T47D (cell line): ENCODE measurements at places on chromosomes 1 and 21.

- DNase-seq, result peak; percentile 86
Observed at GRCh38 chr1:61090546-61091202, 8.3 kb downstream of the NFIA start.

- peak; percentile 18 for DNase-seq
Observed at GRCh38 chr1:60969971-60970509, 112.3 kb upstream of the NFIA start.

DNA sequence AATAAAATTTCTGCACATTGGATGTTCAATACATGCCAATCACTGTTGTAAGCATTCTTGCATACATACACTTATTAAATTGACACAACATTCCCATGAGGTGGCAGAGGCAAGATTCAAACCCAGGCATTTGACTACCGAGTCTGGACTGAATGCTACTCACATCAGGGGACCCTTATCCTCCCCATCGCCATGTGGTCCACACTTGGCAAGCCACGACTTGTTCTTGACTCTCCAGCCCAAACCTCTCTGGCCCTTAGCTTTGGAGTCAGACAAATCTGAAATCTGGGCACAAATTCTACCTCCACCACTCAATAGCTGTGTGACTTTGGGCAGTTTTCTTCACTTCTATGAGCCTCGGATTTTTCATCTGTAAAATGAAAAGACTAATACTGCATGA lies 57.1 kb downstream of the NMNAT2 start:
- no peak for DNase-seq

DNA sequence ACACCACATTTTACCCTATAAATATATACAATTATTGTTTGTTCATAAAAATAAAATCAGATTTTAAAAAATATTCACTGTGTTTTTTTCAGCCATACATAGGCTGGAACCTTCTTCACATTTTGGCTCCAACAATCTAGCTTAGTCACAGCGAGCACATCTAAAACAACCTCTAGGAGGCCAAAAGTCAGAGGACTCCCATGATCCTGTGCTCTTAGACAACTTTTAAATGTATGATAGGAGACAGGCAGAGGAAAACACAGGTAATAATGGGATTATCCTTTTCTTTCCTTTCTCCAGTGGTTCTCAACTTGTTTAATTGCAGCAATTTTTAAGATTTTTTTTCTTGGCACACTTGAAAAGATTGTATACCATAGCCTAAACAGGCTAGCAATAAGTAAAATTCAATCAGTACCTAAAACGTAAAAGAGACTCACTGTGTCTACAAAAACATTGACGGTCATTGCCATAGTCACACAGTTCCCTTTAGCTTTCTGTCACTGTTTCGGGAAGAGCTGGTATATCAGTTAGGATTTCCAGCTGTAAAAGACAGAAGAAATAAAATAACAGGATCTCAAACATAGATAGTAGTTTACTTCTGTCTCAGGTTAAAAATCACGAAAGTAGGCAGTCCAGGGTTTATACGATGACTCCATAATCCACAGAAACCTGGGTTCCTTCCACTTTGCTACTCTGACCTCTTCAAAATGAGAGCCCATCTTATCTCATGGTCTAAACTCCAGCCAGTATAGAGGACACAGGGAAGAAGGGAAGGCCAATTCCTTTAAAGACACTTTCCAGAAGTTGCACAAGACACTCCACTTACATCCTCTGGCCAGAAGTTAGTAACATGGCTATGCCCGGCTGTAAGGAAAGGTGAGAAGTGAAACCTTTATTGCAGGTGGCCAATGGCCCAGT lies 39.2 kb upstream of the CR1L start:
- DNase-seq, result no peak

GRCh38 chr1:26483980-26484379 lies 11.7 kb downstream of the HMGN2 start:
- no peak for DNase-seq

GRCh38 chr1:8409106-8409505 lies 91.2 kb downstream of the SLC45A1 start:
- peak; percentile 56 for DNase-seq

DNA sequence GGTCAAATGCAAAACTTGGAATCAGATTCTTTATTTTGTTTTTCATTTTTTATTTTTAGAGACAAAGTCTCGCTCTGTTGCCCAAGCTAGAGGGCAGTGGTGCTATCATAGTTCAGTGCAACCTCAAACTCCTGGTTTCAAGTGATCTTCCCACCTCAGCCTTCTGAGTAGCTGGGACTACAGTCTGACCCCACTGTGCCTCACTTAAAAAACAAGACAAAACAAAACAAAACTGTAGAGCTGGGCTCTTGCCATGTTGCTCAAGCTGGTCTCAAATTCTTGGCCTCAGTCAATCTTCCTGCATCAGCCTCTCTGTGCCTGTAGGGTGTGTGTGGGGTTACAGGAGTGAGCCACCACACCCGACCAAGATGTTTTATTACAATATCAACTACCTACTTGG lies 396.0 kb upstream of the USP24 start:
- no peak for DNase-seq

DNA sequence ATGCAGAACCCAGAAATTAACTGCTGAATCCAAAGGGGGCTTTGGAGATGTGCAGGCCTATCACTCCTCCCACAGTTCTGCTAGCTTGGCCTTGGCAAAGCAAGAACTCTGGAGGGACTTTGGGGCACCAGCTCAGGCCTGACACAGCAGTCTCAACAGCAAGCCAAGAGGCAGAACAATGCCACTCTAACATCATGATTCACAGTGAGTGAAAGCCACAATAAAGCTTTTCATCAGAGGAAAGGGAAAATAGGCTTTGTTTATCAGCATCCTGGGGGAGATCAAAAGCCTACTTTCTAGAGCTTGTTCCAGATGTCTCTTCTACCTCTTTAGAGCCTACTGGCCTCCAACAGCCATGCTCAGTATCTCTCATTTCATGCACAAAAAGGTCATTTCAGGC lies 283.4 kb downstream of the KCNH1 start:
- DNase-seq, result no peak

DNA sequence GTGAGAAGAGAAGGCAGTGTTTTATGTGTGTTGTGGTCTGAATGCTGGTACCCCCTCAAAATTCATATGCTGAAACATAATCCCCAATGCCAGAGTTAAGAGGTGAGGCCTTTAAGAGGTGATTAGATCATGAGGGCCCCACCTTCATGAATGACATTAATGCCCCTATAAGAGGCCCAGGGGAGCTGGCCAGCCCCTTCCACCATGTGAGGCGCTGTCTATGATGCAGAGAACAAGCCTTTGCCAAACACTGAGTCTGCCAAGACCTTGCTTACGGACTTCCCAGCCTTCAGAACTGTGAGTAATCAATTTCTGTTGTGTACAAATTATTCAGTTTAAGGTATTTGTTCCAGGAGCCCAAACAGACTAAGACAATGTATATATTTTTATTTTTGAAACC lies 20.2 kb downstream of the CAPZB start:
- no peak for DNase-seq

GRCh38 chr1:45892068-45892785 lies 88.8 kb downstream of the MAST2 start:
- peak; percentile 62 for DNase-seq

DNA sequence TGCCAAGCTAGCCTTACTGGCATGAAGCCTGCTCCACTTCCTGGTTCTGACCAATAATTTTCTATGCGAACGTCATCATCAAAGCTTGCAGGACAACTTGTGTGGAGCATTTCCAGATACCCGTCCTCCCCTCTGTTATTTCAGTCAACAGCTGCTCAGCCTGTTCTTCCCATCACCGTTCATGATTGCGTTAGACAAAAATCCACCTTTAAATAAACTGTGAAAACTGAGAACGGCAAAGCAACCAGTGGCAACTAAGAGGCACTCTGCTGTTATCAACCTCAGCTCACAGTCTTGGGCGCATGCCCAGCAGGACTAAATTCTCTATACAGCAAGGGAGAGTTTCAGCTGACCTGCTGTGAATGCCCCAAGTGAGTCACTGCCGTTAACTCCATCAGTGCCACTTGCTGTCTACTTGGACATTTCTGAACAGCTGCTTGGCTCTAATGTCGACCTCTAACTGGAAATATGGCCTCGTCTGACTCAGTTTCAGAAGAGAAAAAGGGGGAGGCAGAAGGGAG lies 207.4 kb upstream of the RUNX1 start:
- DNase-seq, result peak; percentile 18

- no peak for DNase-seq
Observed at GRCh38 chr1:10760566-10761502, 35.6 kb downstream of the CASZ1 start.

DNA sequence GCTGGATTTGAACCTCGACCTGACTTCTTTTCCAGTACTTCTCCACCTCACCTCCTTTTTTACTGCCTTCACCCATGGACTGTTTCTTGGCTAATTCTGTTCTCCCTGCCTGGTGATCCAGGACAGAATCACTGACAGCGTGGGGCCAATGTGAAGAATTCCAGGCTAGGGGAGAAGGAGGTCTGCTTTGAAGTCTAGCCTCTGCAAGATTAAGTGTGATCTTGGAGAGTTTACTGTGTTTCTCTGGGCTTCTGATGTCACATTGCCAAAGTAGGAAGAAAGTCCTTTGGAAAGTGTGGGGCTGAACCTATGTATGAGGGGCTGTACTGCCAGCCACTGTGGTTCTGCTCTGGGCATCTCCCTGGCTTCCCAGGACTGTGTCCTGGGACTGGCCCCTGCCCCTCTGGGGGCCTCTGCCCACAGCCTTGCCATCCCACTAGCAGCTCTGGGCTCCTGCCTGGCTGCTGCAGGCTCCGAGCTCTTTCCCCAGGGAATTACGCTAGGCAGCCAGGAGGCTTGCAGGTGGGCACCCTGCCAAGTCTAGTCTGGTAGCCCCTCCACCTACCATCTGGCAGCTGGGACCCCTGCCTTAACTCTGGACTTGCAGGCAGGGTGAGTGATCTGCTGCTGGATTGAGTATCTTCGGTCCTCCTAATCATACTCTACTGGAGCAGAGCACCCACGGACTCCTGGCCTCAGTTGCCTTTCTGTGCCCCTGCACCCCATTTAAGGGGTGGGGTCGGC lies 52.2 kb downstream of the YARS1 start:
- no peak for DNase-seq

DNA sequence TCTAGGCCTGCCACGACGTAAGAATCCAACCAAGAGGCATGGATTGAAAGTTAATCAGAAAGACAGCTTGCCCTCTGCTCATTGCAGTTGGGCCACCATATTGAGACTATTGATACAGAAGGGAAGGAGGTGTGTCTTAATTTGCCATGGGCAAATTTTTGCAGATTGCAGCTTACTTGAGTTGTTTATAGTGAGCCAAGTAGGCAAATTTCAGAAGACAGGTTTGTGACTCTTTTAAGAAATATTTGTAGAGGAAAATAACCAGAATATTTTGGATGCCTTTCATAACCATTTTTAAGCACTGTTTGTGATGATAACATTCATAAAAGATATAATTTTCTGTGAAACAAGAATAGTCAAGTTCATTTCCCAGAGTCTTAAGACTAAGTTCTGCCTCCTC lies 74.1 kb downstream of the PRDM2 start:
- no peak for DNase-seq

DNA sequence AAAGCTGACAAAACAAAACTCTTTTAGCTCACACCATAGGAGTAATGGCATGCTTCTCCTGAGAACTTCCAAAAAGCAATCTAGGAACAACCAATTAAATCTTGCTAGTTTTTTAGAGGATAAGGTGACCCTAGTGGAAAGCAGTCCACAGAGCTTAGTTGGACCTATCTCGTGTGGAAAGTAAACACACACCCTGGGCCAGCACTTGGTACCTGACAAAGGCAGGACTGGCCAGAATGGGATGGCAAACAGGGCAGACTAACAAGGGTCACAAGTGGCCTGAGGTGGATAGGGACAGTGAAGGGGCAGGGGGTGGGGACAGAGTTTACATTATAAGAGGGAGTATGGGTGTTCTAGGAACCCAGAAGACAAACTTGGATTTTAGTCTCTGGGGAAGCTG lies 22.0 kb downstream of the FMO4 start:
- DNase-seq, result no peak

GRCh38 chr1:3902571-3903091 lies 2.6 kb upstream of the C1orf174 start:
- DNase-seq, result no peak

DNA sequence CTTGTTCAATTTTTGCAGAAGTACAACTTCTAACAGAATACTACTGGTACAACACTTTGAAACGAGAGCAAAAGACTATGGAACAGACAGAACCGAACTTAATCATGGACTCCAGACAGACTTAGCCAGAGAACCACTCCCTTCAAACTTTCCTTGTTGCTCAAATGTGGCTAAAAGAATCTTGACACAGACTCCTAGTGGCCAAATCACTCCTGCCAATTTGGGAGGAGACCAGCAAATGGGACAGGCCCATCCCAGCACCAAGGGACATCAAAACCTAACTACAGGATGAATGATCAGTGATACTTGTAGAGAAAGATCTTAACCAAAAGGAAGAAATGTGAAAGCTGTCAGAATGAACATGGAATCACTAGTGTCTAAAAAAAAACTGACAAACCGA lies 154.0 kb downstream of the MATN1 start:
- peak; percentile 3 for DNase-seq

GRCh38 chr1:154320882-154321608 lies at the start of gene AQP10:
TSS of gene AQP10 (plus strand) at chr1:154321093. CDS start at chr1:154321156, 63 bp downstream.
- DNase-seq, result no peak

DNA sequence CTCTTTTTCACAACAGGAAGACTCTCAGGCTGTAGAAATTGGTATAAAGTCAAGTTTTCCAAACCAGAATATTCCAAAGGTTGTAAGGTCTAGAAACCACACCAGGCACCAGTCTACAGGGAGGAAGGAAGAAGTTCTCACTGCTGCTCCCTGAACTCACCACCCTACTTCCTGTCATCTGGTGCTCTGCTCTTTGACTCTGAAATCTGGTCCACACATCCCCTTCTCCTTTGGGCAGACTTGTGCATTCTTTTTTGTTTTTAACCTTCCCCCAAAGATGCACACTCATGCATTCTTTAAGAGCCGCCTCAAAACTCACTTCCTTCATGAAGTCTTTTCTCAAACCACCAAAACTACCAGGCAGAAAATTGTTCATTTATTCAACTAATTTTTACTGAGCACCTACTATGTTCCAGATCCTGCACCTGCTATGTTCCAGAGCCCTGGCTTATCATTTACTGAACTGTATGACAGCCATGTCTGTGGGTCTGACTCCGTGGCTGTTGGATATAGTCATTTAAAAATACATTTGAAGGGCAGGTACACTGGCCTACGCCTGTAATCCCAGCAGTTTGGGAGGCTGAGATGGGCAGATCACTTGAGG lies 30.1 kb upstream of the EPS15 start:
- no peak for DNase-seq

- DNase-seq, result no peak
Observed at GRCh38 chr1:203124011-203124410, 3.5 kb upstream of the ADORA1 start.

GRCh38 chr1:70671006-70671405 lies 259.9 kb downstream of the CTH start:
- no peak for DNase-seq

- DNase-seq, result peak; percentile 61
Observed at GRCh38 chr1:202571719-202572339, 138.4 kb downstream of the SYT2 start.

- DNase-seq, result no peak
Observed at GRCh38 chr1:184358256-184358655, 28.6 kb upstream of the C1orf21 start.

- DNase-seq, result peak; percentile 58
Observed at GRCh38 chr1:27296773-27297291, 25.1 kb upstream of the TMEM222 start.

- DNase-seq, result no peak
Observed at GRCh38 chr1:167136806-167137205, 42.9 kb downstream of the STYXL2 start.
